ENCODE measurements at places on chromosomes 5 and 9. TPM values are rescaled to one million over a fixed set of nuclear protein-coding genes. Genes with fewer than 3 reads are reported as not detected.
A peak's percentile ranks its signal among the peaks of the same experiment; 100 is the strongest.

GRCh38 chr5:113063927-113064326 is 87.3 kb downstream of the DCP2 start:
- no peak for DNase-seq

GRCh38 chr9:72952381-72952690 is 517 bp downstream of the ALDH1A1 start:
- no peak for DNase-seq

GRCh38 chr9:134944351-134944802 is 26.7 kb upstream of the FCN1 start:
- no peak for DNase-seq

AJM1 gene
- total RNA-seq: 5.1 TPM

- no peak for DNase-seq
Measured at GRCh38 chr5:137570070-137570469, 70.9 kb upstream of the SPOCK1 start.

DNA sequence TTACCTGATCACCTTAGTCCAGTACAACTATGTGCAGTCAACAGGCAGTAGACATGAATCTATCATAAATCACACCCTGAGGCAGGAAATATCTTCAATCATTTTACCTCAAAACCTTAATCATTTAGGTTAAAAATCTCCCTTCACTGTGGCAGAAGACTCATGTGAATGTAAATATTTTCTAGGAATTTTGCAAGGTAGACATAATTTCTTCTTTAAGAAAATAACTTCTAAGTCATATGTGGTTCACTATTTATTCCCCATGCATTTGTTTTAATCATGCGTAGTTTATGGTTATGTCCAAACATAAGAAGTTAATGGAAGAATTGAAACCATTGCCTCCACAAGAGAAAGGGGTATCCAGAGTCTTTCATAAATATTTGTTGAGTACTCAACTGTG is 97.0 kb downstream of the HMHB1 start:
- DNase-seq: no peak

ESM1 gene
- total RNA-seq: not detected

MAMDC2 gene
- total RNA-seq: 0.60 TPM

GRCh38 chr9:77291714-77292113 is 114.4 kb downstream of the VPS13A start:
- no peak for DNase-seq

PPP2R2B gene
- 1.8 TPM for total RNA-seq

DNA sequence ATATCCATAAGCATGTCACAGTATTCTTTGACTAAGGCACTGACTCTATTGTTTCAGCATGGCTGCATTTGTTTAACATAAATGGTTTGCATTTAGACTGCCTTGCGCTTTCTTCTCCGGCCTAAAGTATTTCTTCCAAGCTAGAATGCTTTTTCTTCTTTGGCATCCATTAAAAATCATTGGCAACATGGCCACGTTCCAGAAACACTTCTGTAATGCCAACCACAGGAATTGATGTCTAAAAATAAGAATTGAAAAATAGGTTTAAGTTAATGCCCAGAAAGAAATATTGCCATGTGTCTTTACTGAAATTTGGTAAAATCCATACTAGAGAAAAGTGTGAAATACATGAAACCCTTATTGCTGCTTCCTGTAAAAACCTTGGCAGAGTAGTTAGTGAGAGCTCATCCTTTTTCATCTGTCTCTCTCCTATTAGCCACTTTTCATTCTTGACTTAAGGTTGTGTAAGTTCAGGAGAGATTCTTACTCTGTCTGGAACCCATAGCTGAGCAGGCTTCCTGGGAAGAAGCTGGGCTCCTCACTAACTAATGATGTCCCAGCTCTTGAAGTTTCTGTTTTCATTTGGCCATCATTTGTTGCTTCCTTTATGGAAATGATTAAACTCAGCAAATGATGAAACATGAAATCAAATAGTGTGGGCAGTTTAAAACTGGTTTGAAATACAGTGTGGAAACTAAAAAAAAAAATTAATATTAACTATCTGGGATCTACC is 58.2 kb upstream of the RPS23 start:
- DNase-seq: no peak

AIF1L gene
- total RNA-seq: 71.1 TPM

DNA sequence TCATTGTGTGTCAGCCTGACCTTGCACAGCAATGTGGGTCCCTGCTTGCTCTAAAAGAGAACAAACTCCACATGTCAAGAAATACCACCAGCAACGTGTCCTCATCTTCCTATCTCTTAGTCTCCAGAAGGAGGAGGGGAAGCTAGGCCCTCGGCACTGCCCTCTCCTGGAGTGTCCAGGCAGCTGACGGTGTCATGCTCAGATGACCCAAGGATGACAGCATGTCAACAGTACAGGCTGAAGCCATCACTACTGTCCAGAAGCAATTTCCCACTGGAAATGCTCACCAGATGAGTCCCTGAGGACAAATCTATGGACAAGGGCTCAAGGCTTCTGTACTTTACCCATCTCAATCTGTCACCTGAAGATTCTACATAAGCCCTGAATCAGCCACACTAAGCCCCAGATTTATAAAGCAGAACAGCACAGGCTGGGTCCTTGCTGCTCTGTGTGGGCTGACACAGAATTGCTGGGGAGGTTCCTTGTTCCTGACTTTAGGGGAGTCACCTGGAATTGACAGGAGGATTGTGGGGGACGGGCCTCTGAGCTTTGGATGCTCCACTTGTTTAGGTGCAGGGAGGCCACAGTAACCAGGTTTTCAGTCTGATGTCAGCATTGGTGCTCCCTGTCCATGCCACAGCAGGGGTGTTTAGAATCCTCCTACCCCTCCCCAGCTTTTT is 210.2 kb downstream of the DAB2IP start:
- no peak for DNase-seq

CDH10 gene
- 11.0 TPM for total RNA-seq

- DNase-seq: no peak
Measured at GRCh38 chr5:150172145-150172544, 5.6 kb downstream of the CDX1 start.

- no peak for DNase-seq
Measured at GRCh38 chr9:69931340-69931739, 110.7 kb downstream of the CFAP95 start.

GRCh38 chr5:18765304-18765703 is 1131.0 kb downstream of the TAF11L14 start:
- DNase-seq: no peak

GRCh38 chr5:115542086-115542485 is 2.5 kb downstream of the FEM1C start:
- DNase-seq: no peak

DNA sequence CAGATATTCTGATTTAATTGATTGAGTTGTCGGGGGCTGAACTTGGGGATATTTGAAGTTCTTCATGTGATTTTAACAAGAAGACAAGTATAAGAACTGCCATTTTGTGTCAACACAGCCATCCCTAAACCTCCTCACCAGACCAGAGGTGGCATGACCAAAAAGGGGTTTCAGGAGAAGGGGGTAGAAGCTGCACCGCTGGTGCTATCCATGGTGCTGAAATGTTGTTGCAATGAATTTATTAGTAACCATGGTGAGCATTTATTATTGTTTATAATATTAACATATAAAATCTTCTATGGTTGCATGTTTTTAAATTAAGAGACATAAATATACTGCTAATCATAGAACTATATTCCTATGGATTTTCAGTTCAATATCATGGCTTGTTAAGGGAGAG is 72.3 kb downstream of the GNA14 start:
- DNase-seq: peak; percentile 28

- no peak for DNase-seq
Measured at GRCh38 chr5:156025656-156026055, 301.3 kb upstream of the SGCD start.

DNA sequence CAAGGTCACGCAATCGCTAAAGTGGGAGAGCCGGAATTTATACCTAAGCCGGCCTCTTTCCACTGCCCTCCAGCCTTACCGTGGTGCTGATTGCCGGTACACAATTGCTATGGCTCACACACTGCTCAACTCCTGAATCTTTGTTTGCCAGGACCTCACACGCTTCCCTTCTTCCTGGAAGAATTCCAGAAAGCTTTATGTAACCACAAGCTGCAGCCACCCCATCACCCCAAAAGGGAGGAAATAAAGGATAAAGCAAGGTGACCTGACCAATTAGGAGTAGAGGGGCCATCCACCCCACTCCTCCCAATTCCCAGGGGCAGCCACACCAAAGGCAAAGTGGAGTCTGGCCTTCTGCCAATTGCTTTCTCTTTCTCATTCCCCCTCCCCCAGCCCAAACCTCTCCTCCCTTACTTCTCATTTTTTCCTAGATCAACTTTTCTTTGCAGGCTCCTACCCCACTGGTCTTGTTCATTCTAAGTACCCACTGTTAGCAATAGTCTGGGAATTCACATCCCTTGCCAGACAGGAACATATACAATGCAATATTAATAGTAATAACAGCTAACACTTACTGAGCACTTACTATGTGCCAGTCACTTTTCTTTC is 18.0 kb upstream of the CDC23 start:
- no peak for DNase-seq
